NCI-H226 (cell line): ENCODE measurements at places on chromosomes 3 and 15.

- DNase-seq: no peak
Measured at GRCh38 chr15:60384053-60384452, 13.7 kb downstream of the ANXA2 start.

GRCh38 chr3:45227946-45228345 is 1.9 kb upstream of the TMEM158 start:
- DNase-seq: no peak

GRCh38 chr3:166263460-166263859 is 426.2 kb upstream of the BCHE start:
- DNase-seq: no peak

- DNase-seq: no peak
Measured at GRCh38 chr15:83656192-83656591, 2.3 kb downstream of the ADAMTSL3 start.

GRCh38 chr3:195254454-195255175 is 16.3 kb downstream of the XXYLT1 start:
- DNase-seq: no peak

DNA sequence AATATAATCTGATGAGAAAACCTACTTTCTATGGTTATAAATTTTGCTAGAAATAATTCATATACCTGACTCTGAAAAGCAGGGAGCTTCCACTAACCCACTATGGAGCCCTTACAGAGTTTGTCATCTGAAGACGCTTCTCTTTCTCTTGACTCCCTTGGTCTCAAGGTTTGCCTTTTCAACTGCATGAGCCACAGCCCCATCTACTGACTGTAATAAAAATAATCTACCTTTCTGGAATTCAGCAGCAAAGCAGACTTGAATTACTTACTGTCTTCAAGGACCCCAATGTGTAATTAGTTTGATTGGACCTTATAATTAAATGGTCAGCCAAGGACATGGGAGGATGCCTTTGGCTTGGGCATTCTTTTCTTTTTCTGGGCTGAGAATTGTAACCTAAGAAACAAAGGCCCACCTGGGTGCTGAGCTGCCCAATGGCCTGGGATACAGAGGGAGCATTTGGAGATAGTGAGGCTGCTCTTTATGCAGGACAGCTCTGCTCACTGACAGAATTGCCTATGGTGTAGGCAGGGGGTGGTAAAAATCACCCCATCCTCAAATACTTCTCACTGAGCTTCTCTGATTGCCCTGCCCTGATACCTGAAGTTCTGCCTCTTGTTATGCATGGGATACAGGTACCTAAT is 178.6 kb upstream of the TRIM42 start:
- DNase-seq: peak; percentile 3

DNA sequence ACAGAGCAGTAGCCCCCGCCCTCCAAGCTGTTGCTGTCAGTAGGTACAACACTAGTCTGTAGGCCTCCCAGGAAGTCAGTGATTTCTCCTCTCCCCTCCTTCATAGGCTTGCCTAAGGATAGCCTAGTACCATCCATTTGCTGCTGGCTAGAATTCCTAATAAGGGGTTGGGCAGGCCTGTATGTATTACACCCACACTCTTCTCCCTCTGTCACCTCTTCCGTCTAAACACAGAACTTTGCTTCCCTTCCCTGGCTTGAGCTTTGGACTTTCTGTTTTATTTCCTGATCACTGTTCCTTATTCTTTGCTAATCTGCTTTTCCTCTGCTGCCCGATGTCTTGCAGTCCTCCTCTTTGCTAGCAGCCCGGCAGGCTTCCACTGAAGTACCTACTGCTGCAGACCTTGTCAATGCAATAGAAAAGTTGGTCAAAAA is 93.4 kb upstream of the UMPS start:
- DNase-seq: no peak

DNA sequence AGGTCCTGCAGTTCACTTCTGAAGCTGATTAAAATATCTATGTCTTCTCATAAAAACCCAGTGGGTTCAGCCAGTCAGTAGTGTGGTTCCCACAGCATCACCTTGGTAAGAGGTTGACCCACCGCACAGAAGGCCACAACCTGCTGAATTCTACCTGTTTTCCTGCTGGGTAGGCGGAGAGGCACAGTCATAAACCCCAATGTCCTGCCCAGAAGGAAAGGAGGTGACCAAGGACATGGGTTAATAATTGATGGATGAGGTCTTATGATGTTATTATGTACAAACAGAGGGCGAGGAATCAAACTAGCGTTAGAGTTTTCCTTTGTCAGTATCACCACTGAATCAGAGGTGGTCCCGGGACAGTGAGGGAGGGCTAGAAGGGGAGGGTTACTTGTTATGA is 27.8 kb downstream of the CA12 start:
- no peak for DNase-seq

- DNase-seq: no peak
Measured at GRCh38 chr3:9448071-9448470, 50.7 kb downstream of the SETD5 start.

- DNase-seq: no peak
Measured at GRCh38 chr15:43238671-43239131, 17.9 kb upstream of the EPB42 start.

DNA sequence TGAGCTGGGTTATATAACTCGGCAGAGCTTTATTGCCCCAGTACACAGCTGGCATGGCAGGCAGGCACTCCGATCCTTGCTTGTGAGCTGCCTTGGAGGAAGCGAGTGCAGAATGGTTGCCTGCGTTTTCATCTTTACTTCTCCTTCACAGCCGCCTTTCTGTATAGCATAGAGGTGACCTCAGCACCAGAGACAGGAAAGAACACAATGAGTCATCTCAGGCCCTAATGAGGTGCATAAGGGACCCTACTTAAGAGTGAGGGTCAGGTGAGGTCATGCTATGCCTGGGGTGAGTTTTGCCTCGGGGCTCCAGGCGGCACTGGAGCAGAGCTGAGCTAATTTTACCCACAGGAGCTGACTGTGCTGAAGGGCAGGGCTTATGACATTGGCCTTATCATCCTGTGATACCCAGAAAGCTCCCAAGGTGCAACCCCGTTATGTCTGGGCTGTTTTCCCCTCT is 43.5 kb downstream of the LPP start:
- DNase-seq: no peak

DNA sequence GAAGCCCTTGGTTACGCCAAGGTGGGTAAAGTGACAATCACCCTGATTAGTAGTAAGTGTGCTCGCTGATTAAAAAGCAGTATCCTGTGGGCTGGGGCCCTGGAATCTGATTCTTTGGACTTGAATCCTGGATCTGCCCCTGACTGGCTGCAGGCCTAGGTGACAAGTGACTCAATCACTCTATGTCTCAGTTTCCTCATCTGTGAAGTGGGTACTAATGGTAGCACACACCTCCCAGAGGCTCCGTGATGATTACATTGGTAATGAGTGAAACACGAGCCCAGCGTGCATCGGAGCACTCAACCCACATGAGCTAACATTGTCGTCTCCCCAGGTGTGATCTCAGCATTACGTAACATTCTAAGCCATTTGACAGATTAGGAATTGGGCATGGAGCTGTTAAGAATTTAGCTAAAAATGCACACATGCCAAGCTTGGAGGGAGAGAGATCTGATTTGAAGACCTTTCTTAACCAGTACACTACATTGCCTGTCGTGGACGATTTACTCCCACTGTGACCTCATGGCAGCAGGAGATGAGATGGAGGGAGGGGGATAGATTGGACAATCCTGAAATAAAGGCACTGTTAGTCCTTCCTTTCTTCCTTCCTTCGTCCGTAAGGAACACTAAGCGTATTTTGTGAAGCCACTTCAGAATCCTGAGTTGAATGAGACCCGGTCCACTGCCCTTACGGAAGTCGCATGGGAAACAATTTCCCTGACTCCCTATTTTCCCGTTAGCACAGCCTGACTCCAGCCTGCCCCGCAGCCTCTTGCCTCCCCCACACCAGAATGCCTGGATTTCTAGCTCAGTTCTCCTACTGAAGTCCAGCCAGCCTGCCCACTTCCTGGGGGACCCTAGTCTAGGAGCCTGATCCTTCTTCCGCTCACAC is 32.1 kb downstream of the MGLL start:
- no peak for DNase-seq

DNA sequence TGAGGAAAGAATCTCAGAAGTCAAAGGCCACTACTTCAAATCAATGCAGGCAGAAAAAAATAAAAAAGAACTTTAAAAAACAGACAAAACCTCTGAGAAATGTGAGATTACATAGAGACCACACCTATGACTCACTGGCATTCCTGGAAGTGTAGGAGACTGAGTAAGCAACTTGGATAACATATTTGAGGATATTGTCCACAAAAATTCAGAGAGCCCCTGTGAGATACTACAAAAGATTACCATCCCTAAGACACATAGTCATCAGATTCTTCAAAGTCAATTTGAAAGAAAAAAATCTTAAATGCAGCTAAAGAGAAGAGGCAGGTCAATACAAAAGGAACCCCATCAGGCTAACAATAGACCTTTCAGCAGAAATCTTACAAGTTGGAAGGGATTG is 887.3 kb downstream of the NTRK3 start:
- DNase-seq: peak; percentile 98

- no peak for DNase-seq
Measured at GRCh38 chr15:33215941-33216872, 21.7 kb upstream of the FMN1 start.

- DNase-seq: no peak
Measured at GRCh38 chr3:86996261-86996955, 5.5 kb upstream of the VGLL3 start.

- DNase-seq: no peak
Measured at GRCh38 chr15:81492331-81492968, 118.4 kb upstream of the TMC3 start.

- no peak for DNase-seq
Measured at GRCh38 chr15:65666257-65666656, 44.5 kb downstream of the SLC24A1 start.

- DNase-seq: no peak
Measured at GRCh38 chr3:64267721-64268604, 42.7 kb upstream of the PRICKLE2 start.

DNA sequence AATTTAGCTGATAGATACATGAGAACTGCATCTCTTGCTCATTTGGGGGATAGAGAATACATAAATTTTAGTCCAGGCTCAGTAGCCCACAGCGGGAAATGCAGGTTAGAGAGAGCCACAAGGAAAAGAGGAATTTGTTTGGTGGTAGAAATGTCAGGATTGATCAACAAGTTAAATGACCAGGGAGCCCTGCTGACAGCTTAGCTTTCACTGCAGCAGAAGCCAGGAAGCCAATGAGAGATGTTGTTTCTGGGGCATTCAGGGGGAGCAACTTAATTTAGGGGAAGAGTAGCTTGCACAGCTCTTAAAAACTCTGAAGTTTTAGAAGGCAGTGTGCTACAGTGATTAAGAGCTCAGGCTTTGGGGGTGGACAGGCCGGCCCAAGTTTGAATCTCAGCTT is 22.7 kb downstream of the ARHGEF26 start:
- DNase-seq: no peak

- peak; percentile 70 for DNase-seq
Measured at GRCh38 chr3:11661827-11662226, 18.1 kb upstream of the VGLL4 start.

- DNase-seq: no peak
Measured at GRCh38 chr15:94001255-94001801, 230.0 kb upstream of the MCTP2 start.

- no peak for DNase-seq
Measured at GRCh38 chr3:123386477-123387040, 62.3 kb downstream of the ADCY5 start.

- DNase-seq: no peak
Measured at GRCh38 chr3:155013427-155013826, 66.7 kb upstream of the MME start.

- no peak for DNase-seq
Measured at GRCh38 chr3:45545476-45545875, 49.1 kb upstream of the LIMD1 start.

DNA sequence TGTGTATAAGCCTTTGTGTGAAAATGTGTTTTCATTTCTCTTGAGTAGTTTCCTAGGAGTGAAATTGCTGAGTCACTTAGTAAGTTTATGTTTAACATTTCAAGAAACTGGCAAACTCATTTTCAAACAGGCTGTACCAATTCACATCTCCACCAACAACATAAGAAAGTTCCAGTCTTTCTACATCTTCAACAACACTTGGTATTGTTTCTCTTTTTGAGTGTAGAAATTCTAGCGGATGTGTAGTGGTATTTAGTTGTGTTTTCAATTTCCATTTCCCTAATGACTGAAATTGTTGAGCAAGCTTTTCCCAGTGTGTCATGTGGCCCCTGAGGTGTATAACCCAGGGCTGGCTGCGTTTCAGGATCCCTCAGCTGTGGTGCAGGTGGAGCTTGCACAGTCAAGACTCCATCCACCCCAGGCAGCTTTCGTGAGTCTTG is 258.5 kb downstream of the PDCD6IP start:
- no peak for DNase-seq

GRCh38 chr3:10949197-10949596 is 43.4 kb upstream of the SLC6A1 start:
- DNase-seq: no peak

DNA sequence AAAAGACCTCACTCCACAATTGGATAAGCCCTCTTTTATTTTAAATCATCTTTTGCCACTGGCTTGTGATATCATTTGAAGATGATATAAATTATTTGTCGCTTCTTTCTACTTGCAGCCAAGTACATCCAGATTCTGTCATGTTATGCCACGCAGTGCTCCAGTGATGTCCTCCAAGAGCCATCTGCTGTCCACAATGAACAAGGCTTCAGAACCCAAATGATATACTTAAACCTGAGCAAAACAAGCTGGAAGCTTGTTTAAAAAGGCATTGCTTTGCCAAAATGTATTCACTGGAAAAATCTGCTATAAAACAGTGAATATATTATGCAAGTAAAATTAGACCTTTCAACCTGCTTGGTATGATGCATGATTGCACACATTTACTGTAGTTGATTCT is 58.8 kb upstream of the ARL6 start:
- DNase-seq: no peak

DNA sequence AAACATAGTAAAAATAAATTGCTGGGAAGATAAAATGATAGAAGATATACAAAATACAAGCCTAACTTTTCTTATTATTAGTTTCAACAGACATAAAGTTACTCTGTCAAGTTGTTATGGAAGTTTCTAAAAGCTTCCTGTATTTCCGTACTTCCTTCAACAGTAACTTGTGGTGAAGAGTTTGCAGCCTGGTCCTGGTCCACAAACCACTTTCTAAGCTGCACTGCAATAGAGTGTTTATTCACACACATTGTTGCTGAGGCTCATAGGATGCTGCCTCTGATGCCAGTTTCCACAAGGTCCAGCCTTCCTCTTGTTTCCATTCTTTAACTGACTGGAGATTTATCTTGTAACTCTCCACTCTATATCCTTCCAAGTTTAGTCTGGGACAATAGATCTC is 39.4 kb upstream of the KY start:
- no peak for DNase-seq
